ENCODE measurements at places on chromosomes 1 and 21.

DNA sequence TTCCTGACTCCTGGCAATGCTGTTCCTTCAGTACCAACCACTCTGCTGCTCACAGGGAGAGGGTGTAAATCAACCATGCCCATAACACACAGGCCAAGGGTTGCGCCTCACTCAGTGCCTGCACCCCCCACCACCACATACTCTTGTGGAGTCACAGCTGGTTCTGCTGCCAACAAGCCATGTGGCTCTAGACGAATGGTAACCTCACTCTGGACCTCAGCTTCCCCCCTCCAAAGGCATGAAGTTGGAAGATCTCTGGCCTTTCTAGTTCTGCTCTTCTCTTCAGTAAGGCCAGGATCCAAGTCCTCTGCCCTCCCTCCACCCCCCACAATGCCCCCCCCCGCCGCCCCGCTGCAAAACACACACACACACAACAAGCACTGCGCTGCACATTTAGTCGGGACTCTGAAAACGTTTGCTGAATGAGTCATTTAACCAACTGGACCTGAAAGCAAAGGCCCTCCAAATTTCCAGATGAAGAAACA lies 1.7 kb upstream of the GLIS1 start:
- DNase-seq = no peak

DNA sequence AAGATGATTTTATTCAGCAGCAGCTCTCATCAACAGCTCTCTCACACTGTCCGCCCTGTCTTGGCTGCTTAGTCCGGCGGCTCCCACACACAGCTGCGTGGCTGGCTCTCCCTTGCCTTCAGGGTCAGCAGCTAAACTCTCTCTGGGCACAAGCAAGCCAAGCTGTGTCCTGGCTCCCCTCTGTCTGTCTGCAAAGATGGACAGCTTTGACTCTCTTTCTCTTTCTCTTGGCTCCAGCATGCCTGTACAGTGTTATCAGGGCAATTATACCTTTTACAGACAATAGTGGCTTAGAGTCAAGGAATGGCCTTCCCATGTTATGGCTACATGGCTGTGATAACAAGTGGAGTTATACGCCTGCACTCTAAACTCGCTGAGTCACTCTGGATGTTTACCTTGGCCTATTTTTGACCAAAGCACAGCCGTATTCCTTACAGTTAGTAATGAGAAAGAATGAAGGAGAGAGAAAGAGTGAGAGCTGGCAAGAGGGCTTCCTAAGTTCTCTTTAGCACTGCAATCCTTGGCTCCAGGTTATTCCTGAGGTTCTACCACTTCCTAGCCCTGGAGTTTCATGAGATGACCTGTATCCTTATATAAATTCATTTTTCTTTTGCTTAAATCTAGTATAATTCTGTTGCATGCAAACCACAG lies 59.9 kb upstream of the ZSWIM5 start:
- DNase-seq = no peak

GRCh38 chr1:201603613-201604232 lies 64.8 kb downstream of the NAV1 start:
- no peak for DNase-seq

DNA sequence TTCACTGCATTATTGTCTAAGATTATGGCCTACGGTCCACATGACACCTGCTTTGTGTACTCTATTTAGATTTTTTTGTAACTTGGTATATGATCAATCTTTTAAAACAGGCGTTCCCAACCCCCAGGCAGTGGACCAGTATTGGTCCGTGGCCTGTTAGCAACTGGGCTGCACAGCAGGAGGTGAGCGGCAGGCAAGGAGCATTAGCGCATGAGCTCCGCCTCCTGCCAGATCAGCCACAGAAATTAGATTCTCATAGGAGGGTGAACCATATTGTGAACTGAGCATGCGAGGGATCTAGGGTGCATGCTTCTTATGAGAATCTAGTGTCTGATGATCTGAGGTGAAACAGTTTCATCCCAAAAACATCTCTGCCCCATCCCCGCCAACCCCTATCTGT lies 228.4 kb upstream of the NR5A2 start:
- DNase-seq = no peak

- DNase-seq = peak; percentile 11
These were observed 63.2 kb downstream of the WNT9A start for GRCh38 chr1:227884370-227885134.

- DNase-seq = peak; percentile 79
These were observed 613 bp downstream of the ZFYVE9 start for GRCh38 chr1:52142220-52143183.

DNA sequence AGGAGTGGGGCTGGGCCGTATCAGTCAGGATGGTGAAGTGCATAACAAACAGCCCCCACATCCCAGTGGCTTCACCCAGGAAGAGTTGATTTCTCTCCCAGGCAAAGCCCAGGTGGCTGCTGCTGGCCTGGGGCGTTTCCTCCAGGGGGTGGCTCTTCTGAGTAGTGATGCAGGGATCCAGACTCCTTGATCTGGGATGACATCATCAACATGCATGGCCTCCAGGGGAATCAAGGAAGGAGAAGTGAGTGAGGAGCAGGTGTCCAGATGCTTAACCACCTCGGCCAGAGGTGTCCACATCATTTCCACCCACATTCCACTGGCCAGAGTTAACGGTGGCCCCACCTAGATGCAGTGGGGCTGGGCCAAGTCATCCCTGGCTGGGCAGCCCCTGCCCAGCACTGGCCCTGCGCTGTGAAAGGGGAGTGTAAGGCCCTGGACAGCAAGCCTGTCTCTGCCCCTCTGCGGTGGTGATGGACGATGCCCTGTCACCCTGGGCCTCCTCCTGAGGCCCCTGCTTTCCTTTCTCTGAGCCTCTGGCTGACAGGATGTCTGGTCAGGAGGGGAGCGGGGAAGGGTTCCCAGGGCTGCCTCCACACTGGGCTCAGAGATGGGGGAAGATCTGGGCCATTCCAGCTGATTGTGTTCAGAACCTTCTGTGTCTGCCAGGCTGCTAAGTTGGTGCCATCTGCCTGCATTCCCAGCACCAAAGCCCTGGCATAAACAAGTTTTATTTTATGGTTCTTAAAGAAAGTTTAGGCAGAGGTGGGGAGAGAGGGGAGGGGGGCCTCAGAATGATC lies 598.2 kb downstream of the MATN1 start:
- DNase-seq = no peak

- peak; percentile 96 for DNase-seq
These were observed 125.4 kb upstream of the TMEM51 start for GRCh38 chr1:15028102-15028501.

DNA sequence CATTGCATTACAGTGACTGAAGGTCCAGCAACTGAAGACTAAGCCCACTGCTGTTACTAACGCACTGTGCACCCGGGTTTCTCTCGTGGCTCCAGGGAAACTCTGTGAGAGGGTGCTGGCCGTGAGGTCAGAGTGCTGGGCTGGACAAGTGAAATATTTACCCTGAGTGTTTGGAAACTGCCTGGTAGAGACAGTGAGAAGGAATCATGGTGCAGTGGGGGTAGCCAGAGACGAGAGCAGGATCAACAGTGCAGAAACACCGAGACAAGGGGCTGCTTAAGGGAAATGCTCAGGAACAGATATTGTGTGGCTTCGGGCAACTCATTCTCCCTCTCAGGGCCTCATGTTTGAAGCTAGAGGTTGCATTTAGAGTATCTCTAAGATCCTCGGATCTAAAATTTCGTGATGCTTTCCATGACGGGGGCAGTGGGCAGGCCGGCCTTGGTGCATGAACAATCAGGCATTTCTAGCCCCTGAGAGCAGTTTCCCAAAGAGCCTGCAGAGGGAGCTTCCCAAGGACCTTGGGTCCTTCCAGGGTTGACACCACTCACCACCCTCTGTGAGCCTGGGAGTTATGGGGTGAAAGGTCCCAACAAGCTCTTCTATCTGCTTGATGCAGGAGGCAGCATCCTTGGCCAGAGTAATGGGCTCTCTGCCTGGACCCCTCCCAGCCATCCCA lies 9.7 kb downstream of the CD2 start:
- DNase-seq = peak; percentile 35

DNA sequence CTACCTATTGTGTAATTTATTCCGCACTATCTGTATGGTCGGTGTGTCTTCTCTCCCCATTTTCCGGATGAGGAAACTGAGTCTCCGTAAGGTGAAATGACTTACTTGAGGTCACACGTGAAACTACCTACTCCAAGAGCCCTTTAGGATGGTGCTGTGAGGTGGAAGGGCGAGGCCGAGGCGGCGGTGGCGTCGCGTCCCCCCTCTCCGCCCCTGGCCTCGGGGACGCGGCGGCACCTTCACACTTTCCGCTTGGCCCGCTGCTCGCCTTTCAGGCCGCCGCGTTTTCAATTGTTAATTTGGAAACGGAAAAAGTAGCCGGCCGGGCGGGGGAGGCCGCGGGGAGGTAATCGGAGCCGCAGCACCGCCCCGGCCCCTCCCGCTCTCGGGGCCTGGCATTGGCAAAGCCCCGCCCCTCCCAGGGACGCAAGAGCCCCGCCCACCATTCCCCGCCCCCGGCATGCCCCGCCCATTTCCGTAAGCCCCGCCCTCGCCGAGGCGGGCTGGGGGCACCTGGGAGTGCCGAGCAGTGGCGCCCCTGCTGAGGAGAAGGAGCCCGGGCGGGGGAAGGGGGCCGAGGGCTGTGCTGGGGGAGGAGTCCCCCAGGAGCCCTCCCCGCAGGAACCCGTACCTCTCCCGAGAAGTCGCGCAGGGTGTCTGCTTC lies 18.6 kb downstream of the KCNQ4 start:
- DNase-seq = peak; percentile 98

DNA sequence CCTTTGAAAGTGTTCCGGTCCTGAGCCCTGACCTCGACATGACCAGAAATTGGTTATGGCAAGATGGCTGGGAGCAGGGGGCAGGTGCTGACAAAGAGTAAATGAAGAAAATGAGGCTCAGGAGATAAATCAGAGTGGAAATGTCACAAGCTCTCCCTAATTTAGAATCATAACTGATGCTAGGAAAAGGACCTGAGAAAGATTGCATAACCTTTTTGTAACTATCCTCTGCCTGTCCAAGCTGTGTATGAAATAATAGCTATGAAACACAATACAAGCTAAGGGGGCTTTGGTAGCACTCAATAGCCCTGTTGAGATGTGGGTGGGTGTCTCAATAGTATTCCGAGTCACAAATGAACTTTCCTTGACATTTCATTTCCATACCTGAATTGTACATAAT lies 12.9 kb upstream of the NOS1AP start:
- DNase-seq = no peak

DNA sequence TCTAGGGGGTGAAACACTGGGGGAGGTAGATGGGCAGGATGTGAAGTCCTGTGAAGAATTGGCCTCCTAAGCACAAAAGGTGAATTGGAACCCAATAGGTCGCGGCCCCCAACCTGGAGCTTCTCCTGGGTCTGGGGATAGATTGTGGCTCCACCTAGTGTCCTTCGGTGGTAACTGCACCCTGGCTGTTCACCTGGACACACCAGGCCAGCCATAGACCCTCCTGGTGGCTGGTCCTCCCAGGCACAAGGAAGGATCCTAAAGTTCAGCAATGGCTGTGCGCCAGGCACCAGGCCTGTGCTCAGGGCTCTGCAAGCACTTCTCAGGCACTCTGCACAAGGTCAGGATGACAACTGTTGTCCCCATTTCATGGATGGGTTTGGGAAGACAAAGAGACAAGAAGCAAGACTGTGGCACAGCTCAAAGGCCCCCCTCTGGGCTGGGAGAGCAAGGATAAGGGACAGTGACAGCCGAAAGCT lies 13.5 kb downstream of the ESPN start:
- DNase-seq = peak; percentile 86

- no peak for DNase-seq
These were observed 3.5 kb downstream of the PAPPA2 start for GRCh38 chr1:176466514-176466913.

DNA sequence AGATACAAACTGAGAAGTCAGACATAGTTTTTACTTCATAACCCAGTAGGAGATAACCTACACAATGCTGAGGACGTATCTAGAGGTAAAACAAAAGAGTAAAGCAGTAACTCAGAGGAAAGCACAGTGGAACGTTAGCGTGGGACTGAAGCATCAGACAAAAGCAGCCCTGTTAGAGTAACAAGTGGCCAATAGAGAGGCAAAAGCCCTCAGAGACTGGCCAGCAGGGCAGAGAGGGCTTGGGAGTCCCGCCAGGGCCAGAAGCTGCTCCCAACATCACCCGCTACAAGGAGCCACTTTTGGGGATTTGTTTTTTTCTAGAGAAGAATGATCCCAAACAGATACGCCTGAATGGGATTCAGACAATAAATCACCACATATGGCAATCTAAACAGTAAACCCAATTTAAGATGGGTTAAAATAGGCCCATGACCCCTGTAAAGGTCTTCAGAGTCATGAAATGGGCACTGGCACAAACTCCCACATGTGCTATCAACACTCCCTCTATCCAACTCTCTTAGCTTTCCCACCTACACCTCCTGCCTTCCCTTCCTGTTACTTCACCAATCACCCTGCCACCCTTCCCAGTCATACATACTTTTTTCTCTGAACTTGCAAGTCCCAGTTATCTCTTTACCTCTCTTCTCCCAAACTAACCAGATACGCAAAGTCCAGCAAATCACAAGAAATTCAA lies 17.2 kb downstream of the TADA1 start:
- no peak for DNase-seq

- DNase-seq = no peak
These were observed 190.1 kb downstream of the OMA1 start for GRCh38 chr1:58356402-58356801.

DNA sequence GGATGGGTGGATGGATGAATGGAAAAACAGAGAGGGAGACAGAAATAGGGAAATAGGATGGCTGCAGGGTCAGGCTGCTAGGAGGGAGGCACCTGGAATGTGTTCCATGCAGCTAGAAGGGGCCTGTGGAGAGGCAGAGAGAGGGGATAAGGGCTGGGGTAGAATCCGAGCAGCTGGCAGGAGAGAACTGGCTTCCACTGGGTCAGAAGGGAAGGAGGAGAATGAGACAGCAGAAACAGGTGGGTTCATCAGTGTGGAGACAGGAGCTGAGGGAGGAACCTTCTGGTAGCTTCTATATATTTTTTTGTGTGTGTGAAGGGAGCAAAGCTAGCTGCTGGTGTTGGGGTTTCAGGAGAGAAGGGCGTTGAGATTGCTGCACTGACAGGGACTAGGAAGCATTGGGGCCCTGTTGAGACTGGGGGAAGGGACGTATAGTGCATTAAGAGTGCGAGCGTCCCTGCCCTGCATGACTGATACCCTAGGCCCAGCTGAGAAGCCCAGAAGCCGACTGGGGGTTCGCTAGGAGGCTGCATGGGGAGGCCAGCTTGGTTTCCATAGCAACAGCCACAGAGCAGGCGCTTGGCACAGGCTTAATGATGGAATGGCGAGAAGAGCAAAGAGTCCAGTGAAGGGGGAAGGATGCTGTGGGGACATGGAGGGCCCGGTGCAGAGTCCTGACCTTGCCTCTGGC lies 14.8 kb upstream of the KIF21B start:
- DNase-seq = no peak

DNA sequence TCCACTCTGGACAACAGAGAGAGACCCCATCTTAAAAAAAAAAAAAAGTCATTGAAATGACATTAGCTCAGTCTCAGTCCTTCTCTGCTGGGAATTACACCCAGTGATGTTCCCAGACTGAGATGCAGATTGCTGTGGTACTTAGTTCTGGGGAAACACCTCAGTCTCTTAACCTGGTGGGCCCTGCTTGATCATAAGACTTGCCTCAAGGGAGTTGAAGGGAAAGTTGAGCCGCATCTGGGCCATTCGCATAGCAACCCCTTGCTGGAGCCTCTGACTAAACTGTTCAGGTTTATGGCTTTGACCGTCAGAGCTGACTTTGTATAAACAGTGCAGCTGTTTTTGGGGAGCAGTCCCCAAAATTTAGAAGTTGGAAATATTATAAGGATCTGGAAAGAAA lies 13.4 kb downstream of the FCRL4 start:
- DNase-seq = no peak

All from GM03348 (cell line).